ENCODE measurements at places on chromosomes 7 and 10.

GRCh38 chr10:88089498-88089897 is 226.1 kb downstream of the PTEN start:
- DNase-seq, result no peak

DNA sequence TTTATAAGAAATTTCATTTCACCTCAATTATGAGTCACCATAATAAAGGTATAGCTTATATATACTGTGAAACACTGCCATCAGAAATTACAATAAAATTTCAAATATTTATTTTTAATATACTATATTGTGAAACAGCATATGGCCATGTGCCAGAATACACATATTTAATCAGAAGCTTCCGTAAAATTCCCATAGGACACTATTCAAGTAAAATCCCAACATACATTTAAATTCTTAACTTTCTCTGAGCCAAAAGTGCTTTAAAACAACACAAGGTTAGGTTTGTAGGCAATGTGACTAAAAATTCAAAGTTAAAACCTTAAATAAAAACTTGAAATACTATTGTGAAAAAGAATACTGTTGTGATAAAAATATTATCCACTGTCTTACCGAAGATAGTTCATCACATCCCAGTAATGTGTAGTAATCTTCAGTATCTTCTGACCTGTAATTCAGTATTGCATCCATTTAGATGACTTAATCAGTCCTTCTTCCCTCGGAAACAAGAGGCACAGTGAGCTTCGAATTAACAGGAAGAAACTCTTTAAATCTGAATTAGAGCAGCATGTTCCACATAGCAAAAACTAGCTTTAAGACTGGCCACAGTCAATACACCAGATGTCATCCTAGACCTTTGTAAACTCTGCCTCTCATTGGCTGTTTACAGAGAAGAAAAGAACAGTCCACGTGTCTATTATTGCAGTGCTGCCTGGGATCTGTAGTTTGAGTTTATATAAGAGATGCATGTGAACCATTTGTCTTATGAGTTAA is at the start of gene DNAJC12:
DNAJC12 (minus strand) TSS at position 648 of the 774 bp plus-strand sequence; CDS start at position 471, 177 bp downstream.
- DNase-seq, result no peak

GRCh38 chr10:62463364-62463763 is 89.2 kb downstream of the ZNF365 start:
- DNase-seq, result no peak

DNA sequence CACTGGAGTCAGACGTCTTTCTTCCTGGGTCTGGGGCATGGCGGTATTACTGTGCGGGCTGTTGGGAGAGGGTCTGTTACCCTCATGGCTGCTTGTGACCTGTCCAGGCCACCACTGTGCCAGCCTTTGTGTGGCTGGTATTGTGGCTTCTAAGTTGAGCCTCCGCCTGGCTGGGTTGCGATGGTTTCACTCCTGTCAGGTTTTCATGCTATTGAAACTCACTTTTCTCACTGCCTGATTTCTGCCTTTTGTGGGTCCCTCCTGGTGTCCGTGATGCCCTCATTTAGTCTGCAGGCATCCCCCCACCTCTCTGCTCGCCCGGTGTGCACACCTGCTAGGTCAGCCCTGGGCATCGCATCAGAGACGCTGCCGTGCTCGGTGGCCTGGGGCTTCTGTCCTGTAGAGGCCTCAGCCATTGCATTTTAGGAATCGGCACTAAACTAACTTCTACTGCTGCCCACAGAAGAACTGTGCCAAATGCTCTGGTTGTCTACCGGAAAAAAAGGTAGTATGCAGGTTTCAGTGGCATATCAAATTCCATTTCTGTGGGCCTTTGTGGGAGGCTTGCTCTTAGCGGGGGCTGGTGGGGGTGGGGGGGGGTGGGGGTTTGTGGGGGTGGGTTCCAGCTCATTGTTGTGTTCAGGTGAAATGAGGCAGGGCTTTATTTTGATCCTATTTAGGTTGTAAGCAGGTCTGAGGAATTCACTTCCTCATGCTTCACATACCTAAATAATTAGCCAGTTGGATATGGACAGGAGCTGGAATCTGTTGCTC is 64.3 kb downstream of the MGMT start:
- DNase-seq, result no peak

DNA sequence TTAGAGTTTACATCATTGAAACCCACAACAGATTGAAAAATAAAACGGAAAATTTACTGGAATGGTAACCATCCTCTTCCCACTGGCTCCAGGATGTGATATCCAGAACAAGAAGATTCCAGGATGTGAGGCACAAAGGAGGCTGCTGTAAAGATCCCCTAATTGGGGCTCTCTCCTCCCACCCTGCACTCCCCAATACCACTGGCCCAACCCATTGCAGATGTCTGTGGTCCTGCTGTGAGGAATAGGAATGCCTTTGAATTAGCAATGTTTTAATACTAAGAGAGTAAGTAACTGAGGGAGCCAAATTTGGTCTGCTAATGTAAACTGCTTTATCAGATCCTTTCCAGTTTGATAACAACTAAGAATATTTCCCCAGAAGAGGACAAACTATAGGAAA is 225.9 kb upstream of the INHBA start:
- DNase-seq, result no peak

GRCh38 chr7:81645435-81645834 is 124.4 kb downstream of the HGF start:
- no peak for DNase-seq

DNA sequence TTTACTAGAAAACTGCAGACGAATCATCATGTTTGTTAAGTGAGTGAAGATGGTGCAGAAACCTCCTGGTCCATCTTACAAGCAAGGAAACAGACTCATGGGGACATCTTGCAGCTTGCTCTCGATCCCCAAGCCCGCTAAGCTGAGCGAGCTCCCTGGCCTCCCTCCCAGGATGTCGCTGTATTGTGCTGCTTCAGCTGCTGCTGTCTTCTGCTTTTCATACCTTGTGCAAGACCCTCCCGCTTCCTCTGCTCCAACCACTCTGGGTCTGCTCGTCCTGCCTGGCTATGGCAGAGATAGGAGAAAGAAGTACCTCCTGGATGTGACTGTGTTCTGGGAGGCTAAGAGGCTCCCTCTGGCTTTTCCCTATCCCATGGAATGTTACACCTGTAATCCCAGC is 285.2 kb upstream of the FZD8 start:
- DNase-seq, result no peak

DNA sequence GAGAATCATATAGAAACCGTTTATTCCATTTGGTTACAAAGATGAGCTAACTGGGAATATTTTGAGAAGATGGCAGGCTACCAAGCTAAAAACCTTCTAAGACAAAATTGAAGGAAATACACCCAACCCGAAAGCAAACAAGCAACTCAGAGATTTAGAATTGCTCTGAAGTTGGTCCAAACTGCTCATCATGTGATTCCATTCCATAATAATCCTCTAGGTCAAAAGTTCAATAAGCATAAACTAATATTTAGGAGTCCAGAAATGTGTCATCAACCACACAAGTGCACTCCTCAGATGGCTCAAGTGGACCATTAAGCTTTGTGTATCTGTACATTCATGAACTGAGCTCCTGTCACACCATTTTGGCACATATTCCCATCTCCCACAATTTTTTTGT is 28.7 kb downstream of the DGKI start:
- no peak for DNase-seq

DNA sequence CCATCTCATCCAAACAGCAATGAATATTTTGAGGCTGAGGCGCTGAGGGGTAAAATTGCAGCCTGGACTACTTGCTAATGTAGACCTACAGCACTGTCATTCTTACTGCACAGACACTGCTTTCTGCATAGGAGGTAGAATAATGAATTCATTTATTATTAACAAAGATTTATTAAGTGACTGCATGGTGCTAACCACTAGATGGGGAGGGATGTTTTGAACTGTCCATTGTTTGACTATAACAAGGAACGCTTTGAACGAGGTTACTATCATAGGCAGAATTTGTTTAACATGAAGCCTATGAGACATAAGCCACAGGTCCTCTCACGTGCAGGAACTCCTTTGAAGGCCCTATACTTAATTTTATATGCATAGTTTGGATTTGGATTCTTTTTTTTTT is 143.8 kb downstream of the CFTR start:
- DNase-seq, result no peak

DNA sequence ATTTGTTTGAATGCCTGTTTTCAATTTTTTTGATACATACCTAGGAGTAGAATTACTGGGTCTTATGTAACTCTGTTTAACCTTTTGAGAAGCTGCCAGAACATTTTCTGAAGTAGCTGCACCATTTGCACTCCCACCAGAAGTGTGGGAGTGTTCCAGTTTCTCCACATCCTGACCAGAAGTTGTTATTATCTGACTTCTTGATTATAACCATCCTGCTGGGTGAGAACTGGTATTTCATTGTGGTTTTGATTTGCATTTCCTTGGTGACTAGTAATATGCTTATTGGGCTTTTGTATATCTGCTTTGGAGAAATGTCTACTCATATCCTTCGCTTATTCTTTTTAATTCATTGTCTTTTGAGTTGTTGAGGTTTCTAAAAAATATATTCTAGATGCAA is 117.2 kb upstream of the GLCCI1 start:
- DNase-seq, result no peak

DNA sequence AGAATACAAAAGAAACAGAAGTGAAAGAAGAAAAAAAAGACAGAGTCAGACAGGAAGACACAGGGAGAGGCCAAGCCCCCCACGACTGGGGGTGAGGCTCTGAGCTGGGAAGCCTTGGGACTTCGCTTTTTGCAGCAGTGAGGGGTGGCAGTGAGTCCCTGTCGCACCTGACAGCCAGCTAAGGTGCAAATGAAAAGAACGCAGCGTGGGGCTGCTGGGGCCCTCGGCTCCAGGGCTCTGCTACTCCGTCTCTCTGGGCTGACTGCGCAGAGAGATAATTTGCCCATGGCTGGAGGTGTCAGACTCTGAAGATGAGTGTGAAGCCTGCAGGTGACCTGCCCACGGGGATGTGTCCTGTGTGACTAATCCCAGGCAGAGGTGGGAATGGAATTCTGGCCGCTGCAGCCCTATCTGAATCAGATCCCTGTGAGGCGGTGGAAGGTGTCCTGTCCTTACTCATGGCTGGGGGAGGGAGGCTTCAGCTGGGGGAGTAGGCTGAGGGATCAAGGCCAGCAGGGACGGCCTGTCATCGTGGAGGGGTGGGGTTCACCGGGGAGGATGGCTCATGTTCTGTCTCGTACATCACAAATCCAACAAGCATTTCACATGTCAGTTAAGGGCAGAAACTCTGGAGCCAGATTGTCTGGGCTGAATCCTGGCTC is 96.4 kb downstream of the SLIT1 start:
- DNase-seq, result no peak

- DNase-seq, result no peak
Measured at GRCh38 chr7:99380032-99380822, 5.7 kb downstream of the ARPC1B start.

GRCh38 chr7:95916573-95917297 is 144.4 kb downstream of the DYNC1I1 start:
- no peak for DNase-seq

- DNase-seq, result no peak
Measured at GRCh38 chr10:28400681-28401080, 97.8 kb upstream of the MPP7 start.

- DNase-seq, result no peak
Measured at GRCh38 chr10:98388101-98388655, 26.8 kb downstream of the PYROXD2 start.

- no peak for DNase-seq
Measured at GRCh38 chr7:2724453-2725177, 36.6 kb downstream of the AMZ1 start.

DNA sequence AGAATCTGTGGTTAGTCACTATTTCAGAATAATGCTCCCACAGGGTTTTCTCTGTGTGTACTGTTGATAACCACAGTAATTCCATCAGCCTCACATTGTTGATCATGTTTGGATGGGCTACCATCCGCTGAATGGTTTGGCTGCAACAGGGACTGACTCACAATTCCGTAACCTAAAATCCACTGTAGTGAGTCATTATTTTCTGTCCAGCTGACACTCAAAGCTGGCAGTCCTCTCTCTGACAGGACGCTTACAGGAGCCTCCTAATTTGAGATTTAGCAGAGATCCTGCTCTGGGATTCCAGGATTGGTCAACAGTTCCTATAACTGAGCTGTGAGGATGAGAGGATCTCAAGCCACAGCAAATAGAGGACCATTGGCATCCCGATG is 32.7 kb downstream of the VWA2 start:
- DNase-seq, result peak; percentile 59

DNA sequence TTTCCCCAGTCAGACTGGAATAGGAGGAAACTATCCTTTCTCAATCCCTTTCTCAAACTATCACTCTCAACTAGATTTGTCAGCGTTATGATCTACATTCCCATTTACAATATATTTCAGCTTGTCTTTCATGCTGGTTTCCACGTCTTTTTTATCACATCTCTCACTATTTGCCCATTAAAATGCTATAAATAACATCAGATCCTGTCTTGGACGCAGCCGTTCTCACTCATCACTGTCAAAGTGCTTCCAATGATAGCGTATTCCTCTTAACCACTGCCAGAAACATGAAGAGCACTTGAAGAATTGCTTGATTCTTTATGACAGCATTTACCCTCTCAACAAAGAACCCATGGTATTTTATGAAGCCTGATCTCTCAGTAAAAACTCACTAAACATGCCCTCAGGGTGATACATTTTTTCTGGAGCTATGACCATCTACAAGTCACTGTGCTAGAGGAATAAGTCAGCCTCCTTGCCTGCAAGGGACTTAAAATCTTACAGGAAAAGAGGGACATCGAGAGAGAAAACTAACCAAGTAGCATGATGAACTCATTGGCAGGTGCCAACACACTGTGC is 205.6 kb upstream of the PFKP start:
- no peak for DNase-seq
